ENCODE measurements at places on chromosomes 5 and 9.

DNA sequence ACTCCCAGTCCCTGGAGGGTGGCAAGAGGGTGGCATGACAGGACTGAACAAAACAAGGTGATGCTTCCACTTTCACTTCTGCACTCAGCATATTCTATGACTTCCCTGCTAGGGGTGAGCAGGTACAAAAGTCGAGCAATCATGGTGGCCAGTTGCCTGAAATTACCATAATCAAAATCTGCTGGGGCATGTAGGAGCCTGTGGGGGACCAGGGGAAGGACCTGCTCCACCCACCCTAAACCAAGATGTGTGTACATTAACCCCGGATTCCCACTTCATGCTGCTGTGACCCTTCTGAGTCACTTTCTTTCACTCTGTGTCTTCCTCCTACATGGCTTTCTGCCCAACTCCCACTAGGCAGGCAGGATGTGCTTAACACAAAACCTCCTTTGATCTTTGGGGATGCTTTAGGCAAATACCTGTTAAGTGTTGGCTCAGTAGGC is 73.3 kb upstream of the PHF24 start:
- DNase-seq: no peak

GRCh38 chr9:96663506-96664120 is 8.5 kb upstream of the PRXL2C start:
- no peak for DNase-seq

- no peak for DNase-seq
These were observed 103.9 kb downstream of the FRMD3 start for GRCh38 chr9:83434254-83434653.

DNA sequence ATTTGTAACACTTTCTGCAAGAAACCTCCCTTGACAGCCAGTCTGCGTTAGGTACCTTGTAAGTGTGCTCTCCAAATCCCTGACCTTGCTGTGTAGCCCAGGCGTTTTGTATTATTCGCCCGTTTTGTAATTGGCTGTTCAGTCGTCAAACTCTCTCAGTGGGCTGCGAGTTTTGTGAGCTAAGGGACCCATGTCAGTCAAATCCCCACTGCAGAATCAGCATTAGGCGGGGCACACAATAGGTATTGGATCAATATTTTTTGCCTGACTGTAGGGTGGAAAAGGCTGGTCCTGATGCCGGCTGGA is 665 bp downstream of the DNAJC18 start:
- DNase-seq: no peak

DNA sequence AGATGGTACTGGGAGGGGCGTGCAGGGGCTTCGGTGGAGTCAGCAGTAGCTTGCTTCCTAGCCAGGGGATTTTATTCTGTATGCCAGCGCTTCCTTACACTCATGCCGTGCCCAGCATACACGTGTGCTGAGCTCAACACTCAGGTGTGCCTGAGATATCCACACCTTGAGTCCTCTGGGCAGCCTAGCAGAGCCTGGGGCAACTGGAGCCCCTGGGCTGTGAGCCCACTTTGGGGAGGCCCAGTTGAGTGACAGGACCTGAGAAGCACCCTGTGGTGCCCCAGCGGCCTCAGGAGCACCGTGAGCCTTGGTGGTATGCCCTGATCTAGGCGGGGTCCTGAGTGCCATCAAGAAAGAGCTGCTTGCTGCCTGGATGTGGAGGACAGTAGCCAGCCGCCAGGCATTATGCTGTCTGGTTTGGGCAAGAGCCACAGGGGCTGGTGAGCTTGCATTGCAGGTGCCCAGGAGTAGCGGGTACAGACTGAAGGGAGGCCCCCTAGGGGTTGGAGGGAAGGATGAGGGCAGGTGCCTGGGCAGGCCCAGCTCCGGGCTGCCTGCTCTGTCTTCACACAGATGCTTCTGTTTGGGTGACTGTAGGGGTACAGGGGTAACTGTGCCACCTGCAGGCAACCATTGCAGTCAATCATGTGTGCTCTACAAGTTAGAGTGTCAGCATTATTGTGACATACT is 42.9 kb downstream of the BNIP1 start:
- peak; percentile 10 for DNase-seq

All from hematopoietic multipotent progenitor cell treated with erythropoietin and hydrocortisone succinate and interleukin-3 and kit ligand, for 8 days (in vitro differentiated cells).